DMS79 (cell line): ENCODE measurements at places on chromosomes 11 and 22.
A peak's percentile ranks its signal among the peaks of the same experiment; 100 is the strongest.

- DNase-seq, result no peak
These were observed 5.4 kb upstream of the TMPRSS4 start for GRCh38 chr11:118071416-118072030.

DNA sequence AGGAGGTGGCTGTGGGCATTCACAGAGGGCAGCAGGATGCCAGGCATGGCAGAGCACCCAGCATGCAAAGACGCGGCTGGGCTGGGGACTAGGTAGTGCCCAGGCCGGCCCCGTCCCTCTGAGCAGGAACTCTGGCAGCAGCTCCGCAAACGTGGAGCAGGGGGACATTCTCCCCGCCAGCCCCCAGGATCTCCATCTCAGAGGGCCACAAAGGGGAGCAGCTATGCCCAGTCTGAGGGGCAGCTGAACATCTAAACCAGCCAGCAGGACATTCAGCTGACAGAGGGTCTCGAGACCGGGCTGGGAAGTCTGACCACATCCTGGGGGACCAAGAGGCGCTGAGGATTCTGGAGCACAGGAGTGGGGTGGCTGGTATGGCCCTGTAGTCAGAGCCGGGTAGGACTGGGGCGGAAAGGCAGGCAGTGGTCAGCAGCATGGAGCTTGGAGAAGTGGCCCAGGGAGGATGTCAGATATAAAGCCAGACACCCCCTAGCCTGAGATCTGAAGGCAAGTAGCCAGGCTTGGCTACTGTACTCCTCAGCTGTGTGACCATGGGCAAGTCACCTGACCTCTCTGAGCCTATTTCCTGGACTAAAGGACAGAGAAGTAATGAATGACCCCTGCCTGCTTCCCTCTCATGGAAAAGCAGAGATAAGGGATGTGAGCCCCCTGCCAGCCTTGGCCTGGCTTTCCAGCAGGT, 10.2 kb downstream of the PMM1 start:
- DNase-seq, result no peak

- DNase-seq, result no peak
These were observed 157.4 kb downstream of the TEAD1 start for GRCh38 chr11:12831471-12832202.

GRCh38 chr11:35313760-35314153, 105.6 kb downstream of the SLC1A2 start:
- no peak for DNase-seq

- no peak for DNase-seq
These were observed 21.2 kb upstream of the BDNF start for GRCh38 chr11:27721264-27722116.

DNA sequence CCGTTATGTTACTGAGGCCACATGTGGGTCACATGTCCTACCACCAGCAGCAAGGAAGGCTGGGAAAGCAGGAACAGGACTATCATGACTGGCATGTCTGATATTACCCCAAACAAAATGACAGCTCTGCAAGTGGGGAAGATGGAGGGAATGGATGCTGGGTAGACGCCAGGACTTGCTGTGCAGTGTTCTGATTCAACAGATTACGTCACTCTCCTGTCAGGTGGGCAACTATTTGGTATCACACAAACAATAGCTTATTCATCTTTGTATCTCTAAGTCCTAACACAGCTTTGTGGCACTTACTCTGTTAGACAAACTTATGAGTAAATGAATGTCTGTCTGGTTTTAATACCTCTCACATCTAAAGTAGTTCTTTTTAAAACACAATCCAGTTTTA, 105.2 kb downstream of the SPON1 start:
- no peak for DNase-seq

DNA sequence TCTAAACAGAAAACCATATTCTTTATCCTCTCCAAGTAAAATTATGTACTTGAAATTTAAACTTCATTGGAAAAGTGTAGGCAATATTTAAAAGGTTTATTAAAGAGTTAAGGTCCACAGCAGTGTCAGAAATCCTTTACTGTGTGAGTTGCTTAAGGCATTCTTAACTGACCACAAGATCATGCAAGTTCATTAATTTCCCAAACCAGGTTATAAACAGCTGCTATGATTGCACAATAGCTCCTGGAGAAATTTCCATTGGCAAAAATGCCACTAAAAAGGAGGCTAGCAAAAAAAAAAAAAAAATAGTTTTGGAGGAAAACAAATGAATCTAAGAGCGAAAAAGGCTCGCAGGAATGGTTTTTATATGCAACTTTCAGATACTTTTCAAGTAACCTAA, 106.2 kb downstream of the ETS1 start:
- no peak for DNase-seq

DNA sequence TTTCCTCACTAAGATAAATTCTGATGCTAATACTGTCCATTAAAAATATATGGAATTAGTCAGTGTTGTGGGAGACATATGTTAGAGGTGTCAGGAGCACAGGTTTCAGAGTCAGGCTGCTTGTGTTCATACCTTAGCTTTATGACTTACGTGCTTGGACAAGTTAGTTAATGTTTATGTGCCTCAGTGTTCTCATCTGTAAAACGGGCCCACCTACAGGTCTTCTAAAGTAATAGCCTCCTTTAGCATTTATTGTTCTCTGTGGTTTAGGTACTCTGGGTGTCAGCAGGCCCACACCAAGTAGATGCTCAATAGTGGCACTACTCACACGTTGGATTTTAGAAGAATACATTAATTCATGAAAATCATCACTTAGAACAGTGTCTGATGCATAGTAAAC, 308.7 kb upstream of the ZC3H12C start:
- no peak for DNase-seq

GRCh38 chr22:27692243-27692642, 109.3 kb downstream of the MN1 start:
- no peak for DNase-seq

DNA sequence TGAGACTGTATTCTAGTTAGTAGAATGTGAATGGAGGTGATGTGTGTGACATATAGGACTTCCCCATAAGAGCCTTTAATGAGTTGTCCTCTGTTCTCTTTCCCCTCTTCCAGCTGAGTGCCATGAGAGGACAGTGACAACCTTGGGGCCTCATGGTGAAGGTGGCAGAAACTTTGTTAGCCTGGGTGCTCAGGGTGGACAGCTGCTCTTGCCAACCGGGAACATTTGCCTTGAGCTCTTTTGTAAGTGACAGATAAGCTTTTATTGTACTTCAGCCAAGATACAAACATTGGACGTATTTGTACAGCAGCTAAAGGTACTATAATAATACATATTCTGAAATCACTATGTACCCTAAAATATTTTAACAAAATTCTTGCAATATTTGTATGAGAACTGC, 33.0 kb upstream of the PLET1 start:
- no peak for DNase-seq

- DNase-seq, result no peak
These were observed 66.5 kb downstream of the FAM168A start for GRCh38 chr11:73531386-73531785.

DNA sequence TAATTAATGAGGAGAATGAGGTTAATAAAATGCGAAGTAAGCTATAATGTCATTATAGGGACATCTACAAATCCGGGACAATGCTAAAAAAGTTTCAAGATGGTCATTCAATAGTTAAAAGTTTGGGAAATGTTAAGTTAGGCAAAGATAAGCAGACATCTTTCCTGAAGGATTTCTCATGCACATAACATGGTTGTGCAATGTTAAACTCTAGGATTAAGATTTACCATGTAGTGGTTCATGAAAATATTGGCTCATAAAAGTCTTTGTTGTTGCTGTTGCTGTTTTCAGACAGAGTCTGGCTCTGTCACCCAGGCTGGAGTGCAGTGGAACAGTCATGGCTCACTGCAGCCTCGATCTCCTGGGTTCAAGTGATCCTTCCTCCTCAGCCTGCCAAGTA, 751.5 kb upstream of the CCDC179 start:
- no peak for DNase-seq

GRCh38 chr22:22878801-22879674, 8.6 kb upstream of the IGLL5 start:
- DNase-seq, result no peak

- DNase-seq, result peak; percentile 97
These were observed 82.6 kb downstream of the ARHGAP20 start for GRCh38 chr11:110629594-110629993.

- DNase-seq, result peak; percentile 30
These were observed at the start of gene WNT11 for GRCh38 chr11:76206327-76207081. WNT11 (minus strand) TSS chr11:76206502; CDS start chr11:76206407, 95 bp downstream.

- no peak for DNase-seq
These were observed 279.3 kb upstream of the TENM4 start for GRCh38 chr11:79720115-79720514.

- no peak for DNase-seq
These were observed 426.1 kb upstream of the CADM1 start for GRCh38 chr11:115930291-115930690.

DNA sequence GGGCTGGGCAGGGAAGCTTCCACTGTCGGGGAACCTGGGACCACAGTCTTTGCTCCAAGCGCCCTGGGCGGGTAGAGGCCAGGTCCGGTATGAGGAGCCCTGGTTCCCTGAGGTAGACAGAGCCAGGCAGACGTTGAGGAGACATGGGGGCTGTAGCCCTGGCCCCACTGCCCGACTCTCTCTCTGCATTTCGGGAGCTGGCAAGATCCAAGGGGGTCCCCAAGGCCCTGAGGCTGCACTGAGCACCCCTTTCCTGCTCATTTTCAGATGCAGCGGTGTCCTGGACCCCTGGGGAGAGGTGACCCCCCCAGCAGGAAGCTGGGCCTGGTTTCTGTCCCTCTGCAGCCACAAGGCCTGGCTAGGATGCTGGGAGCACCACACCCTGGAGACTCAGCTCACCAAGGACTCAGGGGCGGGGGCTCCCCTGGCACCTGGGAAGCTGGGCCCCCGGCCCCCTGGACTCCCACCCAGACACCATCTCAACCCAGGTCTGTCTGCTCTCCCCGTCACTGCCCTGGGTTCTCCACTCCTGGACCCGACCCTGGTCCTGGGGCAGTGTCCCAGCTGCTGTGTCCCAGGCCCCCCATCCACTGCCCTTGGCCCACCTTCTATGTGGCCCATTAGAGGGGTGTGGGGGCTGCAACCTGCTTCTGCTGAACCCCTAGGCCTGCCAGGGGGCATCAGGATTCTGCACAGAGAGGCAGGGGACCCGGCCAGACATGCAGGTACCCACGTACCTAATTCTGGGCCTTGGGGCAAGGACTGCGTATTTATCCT, 15.0 kb upstream of the MUC6 start:
- DNase-seq, result no peak

GRCh38 chr22:23034621-23035556, 35.4 kb upstream of the GNAZ start:
- no peak for DNase-seq

DNA sequence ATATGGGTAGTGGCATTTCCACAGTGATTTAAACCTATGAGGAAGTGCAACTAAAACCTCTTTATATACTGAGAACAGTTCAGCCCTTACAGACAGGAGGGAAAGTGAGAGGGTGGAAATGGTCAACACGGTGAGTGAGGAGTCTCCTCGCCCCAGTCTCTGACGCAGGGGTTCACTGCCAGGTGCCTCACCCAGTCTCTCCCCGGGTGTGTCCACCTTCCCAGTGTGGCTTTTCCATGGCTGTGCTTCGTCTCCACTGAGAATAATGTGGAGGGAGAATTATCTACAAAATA, 116.6 kb upstream of the TOP3B start:
- DNase-seq, result no peak

- DNase-seq, result no peak
These were observed 240.8 kb downstream of the NELL1 start for GRCh38 chr11:20909995-20910726.

GRCh38 chr11:4482445-4482844, at the start of gene OR52K1:
OR52K1 (plus strand) TSS chr11:4482646; CDS start chr11:4488901, 6,255 bp downstream.
- DNase-seq, result no peak

DNA sequence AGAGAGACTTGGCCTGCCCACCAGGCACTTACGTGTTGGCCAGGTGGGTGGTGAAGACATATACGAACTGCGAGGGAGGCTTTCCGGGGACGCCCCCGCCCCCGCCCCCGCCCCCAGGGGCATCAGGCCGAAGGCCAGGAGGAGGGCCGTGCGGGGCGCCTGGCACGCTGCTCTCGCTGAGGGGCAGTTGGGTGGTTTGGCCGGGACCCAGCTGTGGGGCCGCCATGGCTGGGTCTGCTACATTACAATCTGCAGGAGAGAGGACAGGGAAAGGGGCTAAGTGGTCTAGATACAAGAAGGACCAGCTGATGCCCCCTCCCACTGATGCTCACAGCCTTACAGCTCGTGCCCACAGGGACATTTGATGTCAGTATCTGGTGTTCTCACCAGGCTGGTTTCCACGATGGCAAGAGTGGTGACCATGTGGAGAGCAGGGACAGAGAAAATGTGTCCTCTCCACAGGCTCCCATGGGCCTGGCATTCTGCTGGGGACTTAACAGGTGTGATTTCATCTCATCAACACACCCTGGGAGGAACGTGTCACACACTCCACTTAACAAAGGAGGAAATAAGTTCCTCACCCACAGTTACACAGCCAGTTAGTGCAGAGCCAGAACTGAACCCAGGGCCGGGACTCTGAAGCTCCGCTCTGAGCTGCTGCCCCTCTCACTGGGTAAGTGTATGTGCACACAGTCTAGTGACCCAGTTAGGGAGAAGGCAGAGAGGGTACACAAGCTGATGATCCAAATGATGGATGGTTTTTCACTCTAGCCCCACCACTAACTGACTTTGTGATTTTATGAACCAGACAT, 19.7 kb downstream of the CXCR5 start:
- DNase-seq, result no peak

- DNase-seq, result no peak
These were observed 2.0 kb downstream of the PNPLA5 start for GRCh38 chr22:43889860-43890253.

GRCh38 chr11:74783241-74783871, 34.7 kb downstream of the RNF169 start:
- no peak for DNase-seq

GRCh38 chr11:73275381-73275750, 3.2 kb downstream of the P2RY6 start:
- DNase-seq, result no peak

GRCh38 chr11:123302751-123303195, 107.7 kb upstream of the CLMP start:
- no peak for DNase-seq

DNA sequence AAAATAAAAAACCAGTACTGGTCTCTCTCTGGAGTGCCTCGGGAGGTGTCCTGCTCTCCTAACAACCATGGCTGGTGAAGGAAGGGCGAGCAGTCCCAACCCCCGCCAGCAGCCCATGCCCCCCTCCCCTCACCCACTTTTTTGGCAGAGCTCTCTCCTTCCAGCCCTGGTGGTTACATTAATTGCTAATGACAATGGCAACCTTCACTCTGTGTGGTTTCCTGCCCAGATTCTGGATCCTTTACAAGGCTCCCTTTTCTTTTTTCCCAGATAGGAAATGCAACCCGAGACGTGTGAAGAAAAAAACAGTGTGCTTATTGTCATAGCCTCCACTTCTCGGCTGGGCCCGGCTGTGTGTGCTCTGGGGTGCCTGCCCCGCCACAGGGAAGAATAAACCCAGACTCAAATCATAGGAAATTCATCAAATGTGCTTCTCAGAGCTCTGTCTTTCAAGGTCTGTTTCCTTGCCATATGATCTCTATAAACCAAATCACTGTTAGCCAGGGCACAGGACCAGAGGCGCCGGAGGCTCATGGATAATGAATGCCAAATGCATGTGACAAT, 513.0 kb downstream of the SOX6 start:
- peak; percentile 80 for DNase-seq

- DNase-seq, result no peak
These were observed 702 bp downstream of the SYN3 start for GRCh38 chr22:33057363-33057995.

GRCh38 chr11:133842053-133842452, 3.3 kb downstream of the SPATA19 start:
- no peak for DNase-seq
